ENCODE measurements at places on chromosomes 4 and X. TPM values are rescaled to one million over a fixed set of nuclear protein-coding genes. Genes with fewer than 3 reads are reported as not detected.

Gene GRXCR1
- total RNA-seq = not detected

Gene DACH2
- total RNA-seq = not detected

Gene CFAP47
- total RNA-seq = not detected

Gene MCUB
- 16.9 TPM for total RNA-seq

Gene IL21
- total RNA-seq = not detected

Gene BGN
- 546 TPM for total RNA-seq

Gene KCNIP4
- not detected for total RNA-seq

Gene ZMAT1
- 1.1 TPM for total RNA-seq

All from smooth muscle cell of the pulmonary artery (primary cell).